ENCODE measurements at places on chromosomes 2 and 18.

GRCh38 chr2:37366773-37367172, 22.3 kb downstream of the QPCT start:
- DNase-seq, result no peak

DNA sequence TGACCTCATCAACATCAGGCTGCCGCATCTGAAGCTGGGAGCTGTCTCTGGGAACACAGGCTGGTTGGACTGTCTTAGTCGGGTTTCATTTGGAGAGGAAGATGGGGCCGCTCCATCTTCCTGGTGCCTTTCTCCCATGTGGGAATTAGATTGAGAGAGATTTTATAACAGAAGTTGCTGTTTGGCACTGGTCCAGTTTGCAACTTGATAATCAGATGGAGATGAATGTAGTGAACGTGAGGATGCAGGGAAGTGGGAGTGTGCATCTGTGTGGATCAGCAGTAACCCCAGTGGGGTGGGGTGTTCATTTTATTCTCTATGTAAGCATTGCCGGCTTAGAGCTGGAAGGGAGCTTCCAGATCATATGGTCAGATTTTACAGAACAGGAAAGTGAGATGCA, 250.9 kb downstream of the DCDC2C start:
- DNase-seq, result peak; percentile 48

DNA sequence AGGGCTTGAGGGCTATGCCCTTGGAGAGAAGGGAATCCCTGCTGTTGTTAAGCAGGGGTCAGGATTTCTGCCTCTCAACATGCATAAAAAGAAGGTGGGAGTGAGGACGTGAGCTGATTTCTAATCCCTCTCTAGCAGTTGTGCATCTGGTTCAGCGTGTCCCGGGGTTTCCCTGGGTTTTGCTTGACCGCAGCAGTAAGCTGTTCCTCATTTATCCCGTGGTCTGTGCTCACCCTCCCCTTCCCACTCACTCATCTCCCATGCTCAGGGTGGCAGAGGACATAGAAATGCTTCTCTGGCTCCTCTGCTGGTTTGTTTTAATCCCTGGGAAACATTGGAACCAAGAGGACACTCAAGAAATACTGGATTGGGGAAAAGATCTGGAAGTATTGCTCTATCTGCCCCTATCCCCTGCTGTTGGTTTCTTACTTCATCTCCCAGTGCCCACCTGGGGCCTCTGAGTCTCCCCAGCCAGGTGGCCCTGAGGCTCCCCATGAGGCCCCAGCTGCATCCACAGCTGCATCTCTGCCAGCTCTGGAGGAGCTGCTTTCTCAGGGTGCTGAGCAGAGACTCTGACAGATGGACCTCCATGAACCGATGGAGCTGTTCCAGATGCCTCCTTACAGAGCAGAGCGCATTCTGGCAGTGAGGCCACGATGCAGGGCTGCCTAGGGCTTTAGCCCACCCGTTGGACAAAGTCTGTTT, 36.1 kb downstream of the TET3 start:
- peak; percentile 10 for DNase-seq

GRCh38 chr2:212893216-212893615, 258.2 kb downstream of the IKZF2 start:
- DNase-seq, result no peak

- no peak for DNase-seq
These were observed 4.9 kb downstream of the VIT start for GRCh38 chr2:36701391-36701795.

DNA sequence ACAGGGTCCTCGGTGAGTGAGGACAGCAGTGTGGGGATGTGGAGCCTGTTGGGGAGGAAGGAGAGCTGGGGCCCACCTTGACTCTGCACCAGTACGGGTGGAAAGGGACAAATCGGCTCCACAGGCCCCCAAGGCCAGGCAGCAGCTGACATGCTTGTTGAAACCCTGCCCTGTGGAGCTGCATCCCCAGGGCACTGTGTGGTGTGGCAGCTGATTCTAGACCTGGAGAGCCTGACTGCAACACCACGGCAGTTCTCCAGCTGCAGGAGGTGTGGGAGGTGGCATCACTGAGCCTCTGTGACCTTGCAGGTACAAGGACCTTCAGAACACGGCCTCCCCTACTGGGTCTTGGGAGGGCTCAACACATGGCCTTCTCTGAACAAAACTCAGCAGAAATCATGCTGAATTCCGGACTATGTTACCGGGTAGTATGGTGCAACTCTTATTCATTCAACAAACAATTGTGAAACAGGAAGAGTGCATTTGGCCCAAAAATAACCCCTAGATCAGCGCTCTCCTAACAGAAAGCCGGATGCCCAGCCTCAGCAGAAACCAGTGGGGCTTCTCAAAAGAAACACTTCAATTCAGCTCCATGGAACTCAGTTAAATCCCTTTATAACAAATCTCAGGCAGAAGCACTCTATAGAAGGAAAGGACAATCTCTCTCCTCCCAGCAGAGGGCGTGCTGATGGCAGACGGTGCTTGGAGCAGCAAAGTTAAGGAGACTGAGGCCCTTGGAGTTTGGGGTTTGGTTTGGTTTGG, 104.4 kb upstream of the SALL3 start:
- peak; percentile 78 for DNase-seq

- DNase-seq, result peak; percentile 28
These were observed 393.2 kb upstream of the GALNT5 start for GRCh38 chr2:156864325-156864724.

GRCh38 chr2:127913808-127914457, 28.2 kb upstream of the AMMECR1L start:
- no peak for DNase-seq

- DNase-seq, result no peak
These were observed 110.7 kb upstream of the ZEB2 start for GRCh38 chr2:144630459-144631215.

- peak; percentile 79 for DNase-seq
These were observed 55.9 kb upstream of the APCDD1 start for GRCh38 chr18:10398571-10398970.

DNA sequence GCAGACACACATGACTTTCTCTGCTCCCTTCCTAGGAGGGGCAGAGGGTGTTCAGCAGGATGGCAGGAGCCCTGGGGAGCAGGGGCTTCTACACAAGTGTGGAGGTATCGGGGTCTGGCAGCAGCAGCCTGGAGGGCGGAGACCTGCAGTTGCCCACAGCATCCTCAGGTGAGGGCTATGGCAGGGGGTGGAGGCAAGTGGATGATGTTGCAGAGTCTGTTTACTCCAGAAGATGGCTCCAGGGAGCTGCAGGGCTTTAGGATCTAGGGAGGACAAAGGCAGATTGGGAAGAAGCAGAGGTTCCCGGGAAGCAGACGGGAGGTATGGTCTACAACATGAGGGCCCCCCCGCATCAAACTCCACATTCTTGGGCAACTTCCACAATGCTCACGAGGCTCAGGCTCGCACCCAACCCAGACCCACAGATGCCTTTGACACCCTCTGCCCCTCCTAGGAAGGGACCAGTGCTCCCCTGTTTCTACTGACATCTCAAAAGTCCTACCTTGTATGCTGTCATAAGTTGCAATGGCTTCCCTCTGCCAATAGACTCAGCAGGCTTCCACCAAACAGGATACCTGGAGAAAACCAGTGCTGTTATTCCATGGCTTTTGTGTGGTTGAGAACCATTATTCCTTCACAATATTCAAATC, 12.0 kb upstream of the ATP6V1C2 start:
- peak; percentile 65 for DNase-seq

- DNase-seq, result no peak
These were observed 339.8 kb downstream of the NYAP2 start for GRCh38 chr2:225739328-225739727.

GRCh38 chr2:86285981-86286380, 51.4 kb downstream of the REEP1 start:
- no peak for DNase-seq

DNA sequence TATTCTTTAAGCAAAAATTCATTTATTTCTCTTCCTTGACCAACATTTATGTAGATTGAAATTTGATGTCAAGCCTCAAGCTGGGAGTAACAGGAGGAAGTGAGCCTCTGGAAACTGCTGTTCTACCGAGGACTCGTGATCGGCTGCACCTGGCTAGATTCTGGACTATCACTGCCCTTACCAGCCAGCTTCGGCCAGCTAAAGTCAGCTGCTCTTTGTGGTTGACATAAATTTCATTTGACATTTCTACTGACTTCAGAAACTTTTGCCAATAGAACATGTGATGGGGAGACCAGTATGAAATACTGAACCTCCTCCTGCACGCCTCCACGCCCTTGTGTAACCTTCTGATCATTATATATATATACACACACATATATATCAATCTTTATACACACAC, 74.2 kb upstream of the RGPD5 start:
- no peak for DNase-seq

- no peak for DNase-seq
These were observed 37.6 kb downstream of the CHMP3 start for GRCh38 chr2:86525421-86526340.

DNA sequence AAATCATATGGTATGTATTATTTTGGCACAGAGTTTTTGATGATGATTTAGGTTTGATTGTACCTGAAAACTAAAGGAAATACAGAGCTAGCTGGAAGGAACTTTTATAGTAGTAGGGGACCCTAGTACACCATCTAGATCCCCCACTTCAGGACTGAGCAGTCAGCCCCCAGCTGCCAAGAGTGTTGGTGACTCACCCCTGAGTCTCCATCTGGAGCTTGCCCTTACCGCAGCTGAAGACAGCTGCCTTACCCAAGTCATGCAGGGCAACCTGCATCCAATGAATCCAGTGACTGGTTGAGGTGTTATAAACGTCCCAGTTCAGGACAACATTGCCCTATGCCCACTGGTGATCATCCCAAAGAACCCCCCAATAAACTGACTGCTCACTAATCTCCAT, 15.3 kb downstream of the PMS1 start:
- no peak for DNase-seq

DNA sequence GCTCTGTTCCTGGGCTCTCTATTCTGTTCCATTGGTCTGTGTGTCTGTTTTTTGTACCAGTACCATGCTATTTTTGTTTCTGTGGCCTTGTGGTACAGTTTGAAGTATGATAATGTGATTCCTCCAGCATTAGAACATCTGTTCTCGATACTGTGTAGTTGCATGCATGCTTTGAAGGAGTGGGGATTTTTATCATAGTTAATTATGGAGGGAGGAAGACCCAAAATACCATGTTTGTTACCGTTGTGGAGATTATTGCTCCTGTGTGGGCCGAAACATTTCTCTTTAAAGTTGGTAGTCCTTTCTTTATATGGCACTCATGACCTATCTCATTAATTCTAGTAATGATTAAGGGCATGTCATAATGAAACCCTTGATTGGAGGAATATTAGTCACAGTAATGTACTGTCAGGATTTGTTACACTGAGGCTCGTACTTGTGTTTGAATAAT, 87.6 kb downstream of the TTC27 start:
- DNase-seq, result no peak

DNA sequence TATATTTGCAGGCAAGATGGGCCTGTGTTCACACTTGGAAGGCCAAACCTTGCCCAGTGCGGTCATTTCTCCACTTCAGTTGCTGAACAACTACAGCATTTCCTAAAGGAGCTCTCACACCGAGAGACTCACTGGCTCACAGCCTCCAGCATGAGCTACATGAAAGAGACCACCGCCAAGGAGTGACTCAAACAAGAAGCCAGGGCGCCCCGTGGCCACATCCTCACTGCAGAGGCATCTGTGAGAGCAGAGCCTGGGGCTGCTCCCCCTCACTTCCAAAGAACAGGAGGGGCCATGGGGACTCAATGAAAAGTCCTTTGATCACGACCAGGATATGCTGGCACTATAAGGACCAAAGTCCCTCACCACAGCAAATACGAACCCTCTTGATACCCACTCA, 50.0 kb downstream of the TMEM163 start:
- no peak for DNase-seq

DNA sequence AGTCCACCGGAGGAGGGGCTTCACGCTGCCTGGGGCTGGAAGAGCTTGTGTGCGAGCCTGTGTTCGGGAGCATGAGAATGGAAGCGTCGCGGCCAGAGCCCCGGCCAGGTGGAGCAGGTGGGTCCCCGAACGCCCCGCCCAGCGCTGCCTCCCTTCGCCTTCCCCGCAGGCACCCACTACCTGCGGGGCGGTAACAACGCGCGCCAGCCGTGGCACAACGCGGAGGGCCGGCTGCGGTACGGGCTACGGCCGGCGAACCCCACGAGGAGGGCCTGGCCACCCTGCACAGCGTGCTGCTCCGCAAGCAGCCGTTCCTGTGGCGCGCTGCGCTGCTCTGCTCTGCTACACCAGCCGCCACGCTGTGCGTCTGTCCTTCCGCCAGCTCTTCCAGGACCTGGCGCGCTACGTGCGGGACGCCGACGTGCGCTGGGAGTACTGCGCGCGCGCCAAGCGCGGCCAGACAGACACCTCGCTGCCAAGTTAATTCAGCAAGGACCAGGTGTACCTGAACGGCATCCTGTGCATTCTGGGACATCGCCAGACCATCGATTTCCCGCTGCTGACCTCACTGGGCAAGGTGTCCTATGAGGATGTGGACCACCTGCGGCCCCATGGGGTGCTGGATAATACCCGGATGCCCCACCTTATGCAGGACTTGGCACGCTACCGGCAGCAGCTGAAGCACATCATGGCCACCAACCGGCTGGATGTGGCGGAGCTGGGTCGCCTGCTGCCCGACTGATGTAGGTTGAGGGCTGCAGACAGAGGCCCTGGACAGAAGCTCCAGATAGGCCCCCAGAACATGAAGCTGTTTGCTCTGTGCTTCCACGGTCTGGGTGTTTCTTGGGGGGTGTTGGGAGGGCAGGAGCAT, 200.6 kb downstream of the NAPG start:
- DNase-seq, result peak; percentile 81

DNA sequence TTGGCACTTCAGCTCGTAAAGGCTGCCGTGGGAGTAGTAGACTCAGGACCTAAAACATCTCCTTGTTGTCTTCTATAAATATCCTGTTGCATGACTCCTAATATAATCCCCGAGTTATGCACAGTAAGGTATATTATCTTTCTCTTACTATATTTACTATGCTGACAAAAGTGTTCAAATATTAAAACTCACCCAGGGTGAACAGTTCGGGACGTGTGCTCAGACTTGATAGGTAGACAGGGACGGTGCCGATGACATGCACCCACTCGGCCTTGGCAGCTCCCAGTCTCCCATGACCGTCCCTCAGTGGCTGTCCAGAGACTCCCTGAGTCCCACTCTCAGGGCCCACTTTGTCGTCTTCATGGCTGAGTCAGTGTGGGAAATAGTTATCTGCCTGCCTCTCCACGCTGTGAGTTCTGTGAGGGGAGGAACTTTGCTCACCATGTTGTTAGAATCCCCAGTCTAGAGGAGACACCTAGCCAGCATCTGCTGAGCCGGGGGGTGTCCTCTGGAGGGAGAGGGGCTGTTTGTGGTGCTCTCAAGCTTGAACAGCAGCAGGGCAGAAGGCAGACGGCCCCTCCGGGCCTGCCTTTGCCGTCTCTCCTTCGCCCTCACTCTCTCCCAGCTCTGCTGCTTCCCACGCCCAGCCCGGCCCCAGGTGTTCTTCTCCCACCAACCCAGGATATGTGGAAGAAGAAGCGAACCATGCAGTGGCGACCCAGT, 75.0 kb downstream of the DGKD start:
- DNase-seq, result no peak

GRCh38 chr2:69932596-69932922, 17.6 kb downstream of the MXD1 start:
- DNase-seq, result no peak

DNA sequence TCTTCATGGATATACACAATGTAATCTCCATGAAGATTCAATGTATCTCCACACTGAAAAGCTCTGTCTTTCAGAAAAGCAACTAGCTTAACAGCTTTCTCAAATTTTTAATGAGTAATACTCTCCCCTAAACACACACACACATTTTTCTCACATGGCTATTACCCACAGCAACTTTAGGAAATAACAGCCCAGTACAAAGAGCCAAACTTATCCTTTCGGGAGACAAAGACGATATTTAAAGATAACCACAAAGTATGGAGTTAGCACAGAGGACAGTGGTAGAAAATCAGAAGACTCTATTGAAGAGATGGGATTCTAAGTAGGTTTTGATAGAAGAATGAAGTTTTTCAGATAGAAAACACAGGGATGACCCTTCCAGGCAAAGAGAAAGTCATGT, 394.9 kb upstream of the TRIB2 start:
- no peak for DNase-seq

Data from NCI-H69 (cell line).